ENCODE measurements at places on chromosomes 7 and 10.

DNA sequence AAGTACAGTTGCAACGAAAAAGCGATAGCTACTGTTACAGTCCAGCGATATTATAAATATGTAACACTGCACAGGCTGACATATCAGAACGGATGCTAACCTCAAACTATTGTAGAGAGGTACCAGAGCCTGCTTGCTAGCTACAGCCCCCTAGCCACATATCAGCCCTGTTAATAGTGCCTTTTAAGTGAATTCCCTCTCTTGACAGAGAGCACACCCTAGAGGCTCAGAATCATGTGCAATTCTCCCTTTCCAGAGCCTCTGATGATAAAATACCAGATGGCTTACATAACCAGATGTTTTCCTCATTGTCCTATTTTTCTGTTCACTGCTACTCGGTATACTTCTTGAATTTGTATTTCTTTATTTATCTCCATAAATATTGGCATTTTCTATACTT lies 960.7 kb upstream of the CELF2 start:
- DNase-seq, result no peak

DNA sequence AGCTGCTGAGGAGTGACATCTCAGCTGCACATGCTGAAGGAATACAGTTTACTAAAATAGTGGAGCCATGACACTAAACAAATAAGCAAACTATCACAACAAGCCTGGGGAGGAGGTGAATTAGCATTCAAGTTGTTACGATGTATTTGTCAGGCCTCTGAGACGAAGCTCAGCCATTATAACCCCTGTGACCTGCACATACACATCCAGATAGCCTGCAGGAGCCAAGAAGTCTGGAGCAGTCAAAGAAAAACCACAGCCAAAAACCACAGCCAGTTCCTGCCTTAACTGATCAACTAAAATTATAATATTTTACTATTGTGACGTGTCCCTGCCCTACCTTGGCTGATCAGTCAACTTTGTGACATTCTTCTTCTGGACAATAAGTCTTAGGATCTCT lies 68.6 kb downstream of the NSUN6 start:
- DNase-seq, result no peak

- no peak for DNase-seq
Measured at GRCh38 chr10:29132551-29133111, 156.2 kb upstream of the LYZL1 start.

DNA sequence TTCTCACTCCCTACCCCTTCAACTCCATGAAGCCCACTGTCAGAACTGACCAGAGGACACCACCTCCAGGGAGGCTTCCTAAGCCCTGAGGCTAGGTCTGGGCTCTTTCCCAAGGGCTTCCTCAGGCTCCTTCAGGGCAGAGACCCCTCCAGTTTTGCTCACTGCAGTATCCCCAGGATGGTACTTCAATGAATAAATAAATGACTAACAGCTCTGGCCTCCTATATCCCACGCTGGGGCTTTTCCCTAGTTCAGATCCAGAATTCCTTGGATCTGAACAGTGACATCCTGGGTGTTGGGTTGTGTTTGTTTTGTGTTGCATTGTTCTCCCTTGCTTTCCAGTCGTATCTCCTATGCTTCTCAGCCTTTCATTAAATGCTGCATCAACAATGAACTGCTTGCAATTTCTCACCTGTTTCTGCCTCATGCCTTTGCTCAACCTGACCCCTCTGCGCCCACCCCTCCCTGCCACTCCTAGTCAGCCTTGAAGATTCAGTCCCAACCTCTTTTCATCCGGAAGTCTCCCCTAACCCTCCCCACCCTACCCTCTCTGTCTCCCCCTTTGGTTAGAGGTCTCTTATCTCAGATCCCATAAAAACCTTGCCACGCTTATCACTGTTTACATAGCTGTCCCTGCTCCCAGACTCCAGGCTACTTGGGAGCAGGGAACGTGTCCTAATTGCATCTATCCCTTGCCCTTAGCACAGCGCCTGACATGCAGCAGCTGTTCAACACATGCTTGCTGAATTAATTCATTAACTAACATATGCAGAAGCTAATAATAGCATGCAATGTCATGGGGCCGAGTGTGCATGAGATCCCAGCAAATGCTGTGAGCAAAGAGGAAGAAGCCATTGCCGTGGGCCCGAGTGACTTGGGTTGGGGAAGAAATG lies 41.7 kb downstream of the PPP1R3C start:
- no peak for DNase-seq

DNA sequence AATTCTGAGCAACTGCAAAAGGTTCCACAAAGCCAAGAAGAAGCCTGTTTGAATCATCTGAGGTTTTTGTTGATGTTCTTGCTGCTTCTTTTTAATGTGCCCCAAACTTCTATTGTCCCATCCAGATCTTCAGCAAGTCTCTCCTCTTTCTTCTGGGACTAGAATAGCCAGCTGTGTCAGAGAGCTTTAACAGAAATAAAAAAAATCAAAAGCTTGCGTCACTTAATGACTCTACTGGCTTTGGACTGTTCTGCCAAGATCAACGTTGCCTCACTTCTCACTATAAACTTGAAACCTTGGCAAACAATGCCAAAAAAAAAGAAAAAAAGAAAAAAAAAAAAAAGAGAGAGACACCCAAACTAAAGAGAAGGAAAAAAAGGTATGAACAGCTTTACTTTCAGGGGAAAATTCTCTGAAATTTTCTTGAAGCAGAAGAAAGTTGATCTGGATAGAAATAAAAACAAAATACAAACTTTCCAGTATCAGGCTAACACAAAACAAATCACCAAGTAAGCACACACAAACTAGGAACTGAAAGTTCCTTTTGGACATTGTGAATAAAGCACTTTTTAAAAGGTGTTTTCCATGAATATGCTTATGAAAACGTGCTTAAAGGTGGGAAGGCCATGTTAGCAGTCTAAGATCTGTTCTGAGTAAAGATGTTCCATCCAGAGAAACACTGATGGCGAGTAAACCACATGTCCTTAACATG lies 14.8 kb downstream of the USP54 start:
- DNase-seq, result no peak

DNA sequence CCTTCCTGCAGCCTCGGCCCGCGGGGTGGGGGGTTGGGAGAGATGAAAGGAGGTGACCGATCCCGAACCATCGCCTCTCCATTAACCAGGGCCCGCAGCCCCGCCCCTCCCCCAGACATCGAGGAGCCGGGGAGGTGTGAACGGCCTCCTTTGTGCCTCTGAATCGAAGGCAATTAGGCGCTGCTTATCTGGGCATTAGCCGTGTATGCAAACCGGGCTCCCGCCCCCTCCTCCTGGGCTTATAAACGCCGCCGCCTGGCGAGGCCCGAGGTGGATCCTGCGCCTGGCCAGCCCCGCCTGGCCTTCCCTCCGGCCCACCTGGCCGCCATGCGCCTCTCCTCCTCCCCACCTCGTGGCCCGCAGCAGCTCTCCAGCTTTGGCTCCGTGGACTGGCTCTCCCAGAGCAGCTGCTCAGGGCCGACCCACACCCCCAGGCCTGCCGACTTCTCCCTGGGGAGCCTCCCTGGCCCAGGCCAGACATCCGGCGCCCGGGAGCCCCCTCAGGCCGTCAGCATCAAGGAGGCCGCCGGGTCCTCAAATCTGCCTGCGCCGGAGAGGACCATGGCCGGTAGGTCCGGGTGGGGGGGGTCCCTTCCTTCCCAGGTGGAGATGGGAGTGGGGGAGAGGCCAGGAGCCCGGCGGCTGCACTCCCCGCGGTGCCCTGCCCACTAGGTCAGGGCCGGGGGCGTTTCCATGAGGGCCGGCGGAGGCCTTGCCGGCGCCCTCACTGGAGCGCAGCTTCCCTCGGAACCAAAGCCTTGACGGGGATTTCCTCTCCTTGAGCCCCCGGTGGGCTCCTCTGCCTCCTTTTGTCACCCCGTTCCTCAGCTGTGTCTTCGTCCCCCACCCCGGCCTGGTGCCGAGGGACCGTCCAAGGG lies at the start of gene VENTX:
VENTX (plus strand) TSS at position 268 of the 878 bp plus-strand sequence; CDS start at position 328, 60 bp downstream.
- no peak for DNase-seq

DNA sequence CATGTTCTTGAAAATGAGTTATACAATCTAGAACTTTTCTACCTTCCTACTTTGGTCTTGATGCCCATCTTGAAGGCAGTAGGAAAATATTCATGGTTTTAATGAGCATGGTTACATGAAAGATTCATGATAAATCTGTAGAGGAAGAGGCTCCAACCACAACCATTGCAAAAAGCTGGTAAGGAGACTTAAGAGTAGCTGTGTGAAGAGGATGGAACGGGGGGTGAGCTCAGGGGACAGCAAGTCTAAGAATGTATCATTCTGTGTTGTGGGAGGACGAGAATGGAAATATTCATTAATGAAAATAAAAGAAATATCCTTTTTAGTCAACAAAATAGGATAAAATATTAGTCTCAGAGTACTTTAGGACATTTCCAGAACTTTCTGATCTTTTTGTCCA lies 81.1 kb downstream of the BMPER start:
- no peak for DNase-seq

DNA sequence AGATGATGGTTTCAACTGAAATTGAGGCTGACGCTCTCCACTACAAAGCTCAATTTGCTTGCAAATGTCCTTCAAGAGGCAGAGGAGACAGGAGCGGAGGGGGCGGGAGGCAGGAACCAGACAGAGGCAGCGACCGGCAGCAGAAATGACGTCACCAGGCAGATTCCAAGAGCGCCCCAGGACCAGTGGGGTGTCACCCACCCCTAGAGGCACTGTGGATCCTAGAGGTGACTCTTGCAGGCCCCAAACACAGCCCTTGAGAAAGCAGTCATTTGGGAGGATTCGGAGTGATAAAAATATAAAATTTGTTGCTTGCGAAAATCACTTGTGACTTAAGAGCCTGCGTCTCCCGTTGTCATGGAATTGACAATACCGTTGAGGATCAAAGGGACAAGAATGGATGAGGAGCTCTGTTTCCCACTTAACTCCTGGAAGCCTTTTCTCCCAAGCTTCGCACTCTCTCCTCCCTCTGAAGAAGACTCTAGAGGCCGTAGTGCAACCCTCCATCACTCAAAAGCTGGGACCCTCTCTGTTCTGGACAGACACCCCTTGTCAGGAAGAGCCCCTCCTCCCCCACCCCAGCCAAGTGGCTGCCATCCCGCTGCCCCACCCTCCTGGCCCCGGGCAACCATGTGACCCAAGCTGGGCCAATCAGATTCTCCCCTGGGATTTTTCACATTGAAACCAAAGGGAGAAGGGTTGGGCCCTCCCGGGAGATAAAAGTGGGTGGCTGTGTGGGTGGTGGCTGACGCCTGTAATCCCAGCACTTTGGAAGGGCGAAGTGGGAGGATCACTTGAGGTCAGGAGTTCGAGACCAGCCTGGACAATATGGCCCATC lies 16.3 kb upstream of the SLC29A4 start:
- DNase-seq, result no peak

DNA sequence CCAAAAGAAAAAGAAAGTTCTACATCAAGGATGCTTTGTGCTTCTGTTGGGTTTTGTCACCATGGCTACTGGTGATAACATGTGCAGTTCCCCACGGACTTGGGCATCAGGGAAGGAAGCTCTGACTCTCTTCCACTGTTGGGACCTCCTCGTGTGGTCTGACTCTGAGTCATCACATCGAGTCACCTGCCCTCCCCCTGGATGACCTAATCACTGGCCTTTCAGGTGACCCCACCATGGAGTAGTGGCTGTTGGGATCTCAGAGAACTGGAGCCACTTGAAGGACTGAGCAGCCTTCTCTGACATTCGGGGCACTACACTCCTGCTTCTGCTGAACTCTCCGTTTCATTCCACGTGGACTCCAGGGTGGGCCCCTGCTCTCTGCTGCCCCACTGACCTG lies 60.8 kb upstream of the DOCK1 start:
- DNase-seq, result no peak

- no peak for DNase-seq
Measured at GRCh38 chr10:1180071-1180730, 124.0 kb downstream of the WDR37 start.

DNA sequence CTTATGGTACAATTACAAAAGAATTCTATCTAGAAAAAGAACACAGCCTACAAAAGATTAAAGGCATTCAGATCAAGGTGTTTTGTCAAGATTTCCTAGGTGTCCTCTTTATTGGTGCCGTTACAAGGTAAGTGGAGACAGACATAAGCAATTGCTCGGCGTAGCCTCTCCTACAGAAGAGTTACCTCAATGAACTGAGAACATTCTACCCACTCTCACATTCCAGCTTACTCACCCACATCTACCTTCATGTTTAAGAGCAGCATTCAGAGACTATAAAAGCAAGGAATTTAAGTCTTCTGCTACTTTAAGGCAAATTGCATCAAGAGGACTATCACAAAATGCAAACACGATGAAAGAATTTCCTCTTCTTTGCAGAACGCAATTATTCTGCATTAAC lies 29.5 kb downstream of the MPP7 start:
- DNase-seq, result no peak

DNA sequence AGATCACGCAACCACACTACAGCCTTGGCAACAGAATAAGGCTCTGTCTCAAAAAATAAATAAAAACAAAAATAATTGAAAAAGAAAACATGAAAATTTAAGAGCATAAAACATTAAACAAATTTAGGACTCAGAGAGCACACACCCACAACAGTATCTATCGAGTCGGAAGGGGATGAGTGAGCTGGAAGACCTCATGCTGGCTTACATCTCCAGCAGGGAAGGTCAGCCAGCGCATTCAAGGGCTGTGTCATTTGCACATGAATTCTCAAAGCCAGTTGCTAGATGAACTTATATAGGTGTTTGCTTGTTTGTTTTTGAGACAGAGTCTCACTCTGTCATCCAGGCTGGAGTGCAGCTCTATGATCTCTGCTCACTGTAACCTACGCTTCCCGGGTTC lies 50.3 kb downstream of the SRRM3 start:
- no peak for DNase-seq

DNA sequence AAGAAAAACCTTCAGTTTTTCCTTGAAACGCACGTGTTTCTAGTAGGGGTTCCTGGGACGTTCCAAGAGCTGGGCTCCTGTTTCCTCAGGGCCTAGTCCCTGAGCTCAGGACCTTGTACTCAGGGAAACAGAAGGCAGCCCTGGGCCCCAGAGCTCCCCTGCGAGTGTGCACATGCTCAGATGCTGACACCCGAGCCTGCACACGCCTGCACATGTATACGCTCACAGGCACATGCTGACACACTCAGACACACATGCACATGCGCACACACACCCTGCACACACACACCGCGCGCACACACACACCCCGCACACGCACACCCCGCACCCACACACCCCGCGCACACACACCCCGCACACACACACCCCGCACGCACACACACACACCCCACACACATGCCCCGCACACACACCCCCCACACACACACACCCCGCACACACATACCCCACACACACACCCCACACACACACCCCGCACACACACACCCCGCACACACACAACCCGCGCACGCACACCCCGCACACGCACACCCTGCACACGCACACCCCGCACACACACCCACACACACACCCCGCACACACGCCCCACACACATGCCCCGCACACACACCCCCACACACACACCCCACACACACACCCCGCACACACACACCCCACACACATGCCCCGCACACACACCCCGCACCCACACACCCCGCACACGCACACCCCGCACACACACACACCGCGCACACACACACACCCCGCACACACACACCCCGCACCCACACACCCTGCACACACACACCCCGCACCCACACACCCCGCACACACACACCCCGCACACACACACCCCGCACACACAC lies 52.2 kb downstream of the CALML3 start:
- DNase-seq, result no peak

GRCh38 chr10:116125180-116125579 lies 147.8 kb downstream of the GFRA1 start:
- no peak for DNase-seq

- no peak for DNase-seq
Measured at GRCh38 chr7:5679813-5680473, 101.5 kb downstream of the RNF216 start.

GRCh38 chr7:51034521-51035264 lies 252.0 kb upstream of the GRB10 start:
- no peak for DNase-seq

All from stimulated activated CD4-positive, alpha-beta T cell treated with anti-CD3 and anti-CD28 coated beads, Interleukin-1b, Interleukin-23, amount 100 ng/mL, for 4 hours (primary cell).